ENCODE measurements at places on chromosomes 16 and 17.
A peak's percentile ranks its signal among the peaks of the same experiment; 100 is the strongest.

- DNase-seq, result no peak
Measured at GRCh38 chr17:70256751-70257150, 87.4 kb downstream of the KCNJ2 start.

- no peak for DNase-seq
Measured at GRCh38 chr17:4548061-4548461, 7.1 kb downstream of the MYBBP1A start.

GRCh38 chr17:66975188-66975587, 10.7 kb downstream of the CACNG4 start:
- DNase-seq, result no peak

- no peak for DNase-seq
Measured at GRCh38 chr17:56119191-56119590, 34.1 kb upstream of the ANKFN1 start.

DNA sequence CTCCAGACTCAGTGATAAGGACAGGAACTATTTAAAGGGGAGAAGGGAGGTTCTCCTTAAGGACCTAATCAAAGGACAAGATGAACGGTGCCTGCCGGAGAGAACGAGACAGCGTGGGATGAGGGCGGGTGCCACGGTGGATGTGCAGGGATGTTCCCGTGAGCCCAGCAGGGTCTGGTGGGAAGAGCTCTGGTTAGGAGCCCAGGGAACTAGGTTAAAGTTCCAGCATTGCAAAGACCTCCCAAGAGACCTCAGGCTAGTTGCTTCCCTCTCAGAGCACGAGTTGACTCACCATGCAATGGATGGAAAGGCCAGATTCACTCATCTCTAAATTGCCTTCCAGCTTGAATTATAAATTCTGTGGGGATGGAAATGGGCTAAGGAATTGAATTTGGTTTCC, 14.7 kb downstream of the CCR7 start:
- peak; percentile 33 for DNase-seq
